HFF-Myc (cell line): ENCODE measurements at places on chromosomes 3 and 15.
A peak's percentile ranks its signal among the peaks of the same experiment; 100 is the strongest.

GRCh38 chr3:71194785-71195184 lies 388.7 kb downstream of the FOXP1 start:
- no peak for DNase-seq

DNA sequence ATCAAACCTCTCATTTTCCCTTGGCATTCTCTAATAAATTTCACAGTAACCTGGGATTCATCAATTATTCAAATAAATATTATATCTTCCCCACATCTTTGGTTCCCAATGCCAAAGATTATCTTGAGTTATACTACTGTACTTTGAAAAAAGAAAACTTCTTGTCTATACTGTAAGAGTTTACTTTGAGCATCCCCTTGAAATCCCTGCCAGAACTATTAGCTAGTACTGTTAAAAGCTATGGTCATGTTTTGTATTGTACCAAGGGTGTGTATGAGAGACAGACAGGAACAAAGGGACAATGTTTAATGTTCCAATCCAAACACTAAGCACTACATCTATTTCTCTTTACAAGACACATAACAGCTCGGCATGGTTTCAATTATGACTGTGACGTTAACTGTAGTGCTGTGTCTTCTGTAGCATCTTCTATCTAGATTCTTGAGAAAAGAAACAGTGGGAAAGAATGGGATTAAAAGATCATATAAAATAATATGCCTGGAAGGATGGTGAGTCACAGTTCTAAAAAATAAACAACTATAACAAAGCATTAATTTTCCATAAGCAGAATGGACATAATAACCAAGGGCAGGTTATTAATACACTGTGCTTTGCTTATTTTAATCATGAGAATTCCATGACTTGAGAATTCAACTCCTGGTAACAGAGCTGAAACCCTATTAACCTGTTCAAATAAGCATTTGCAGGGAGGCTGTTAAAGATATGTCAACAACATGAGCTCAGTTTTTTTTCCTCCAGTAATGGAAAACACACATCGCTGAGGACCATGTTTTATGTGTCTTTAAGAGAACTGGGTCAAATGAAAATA lies 71.1 kb downstream of the ALDH1A2 start:
- DNase-seq, result peak; percentile 66

DNA sequence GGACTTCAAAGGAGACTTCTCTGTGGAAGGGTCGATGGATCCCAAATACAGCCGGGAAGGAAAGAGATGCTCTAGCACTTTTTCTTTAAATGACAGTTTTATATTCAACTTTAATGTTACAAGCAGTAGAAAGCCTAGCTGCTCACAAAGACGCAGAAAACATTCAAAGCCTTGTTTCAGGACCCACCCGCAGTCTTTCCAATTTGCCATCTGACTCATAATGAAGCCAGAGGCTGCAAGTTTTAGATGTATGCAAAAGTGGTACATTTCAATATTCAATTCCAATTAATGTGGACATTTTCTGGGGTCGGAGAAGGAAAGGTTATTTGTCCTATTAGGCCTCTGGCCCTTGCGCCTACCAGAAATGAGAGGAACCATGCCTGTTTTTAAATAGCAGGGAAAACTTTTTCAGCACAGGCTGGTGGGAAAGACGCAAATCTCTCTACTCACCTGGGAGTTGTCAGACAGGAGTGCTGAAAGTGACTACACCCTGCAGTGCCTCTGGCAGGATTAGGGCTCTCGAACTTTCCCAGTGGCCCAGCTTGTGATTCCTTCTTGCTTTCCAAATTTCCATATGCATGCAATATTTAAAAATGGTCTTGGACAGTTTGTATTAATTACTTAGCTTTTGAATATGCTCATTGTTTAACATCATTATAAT lies 117.4 kb upstream of the MBNL1 start:
- DNase-seq, result no peak

DNA sequence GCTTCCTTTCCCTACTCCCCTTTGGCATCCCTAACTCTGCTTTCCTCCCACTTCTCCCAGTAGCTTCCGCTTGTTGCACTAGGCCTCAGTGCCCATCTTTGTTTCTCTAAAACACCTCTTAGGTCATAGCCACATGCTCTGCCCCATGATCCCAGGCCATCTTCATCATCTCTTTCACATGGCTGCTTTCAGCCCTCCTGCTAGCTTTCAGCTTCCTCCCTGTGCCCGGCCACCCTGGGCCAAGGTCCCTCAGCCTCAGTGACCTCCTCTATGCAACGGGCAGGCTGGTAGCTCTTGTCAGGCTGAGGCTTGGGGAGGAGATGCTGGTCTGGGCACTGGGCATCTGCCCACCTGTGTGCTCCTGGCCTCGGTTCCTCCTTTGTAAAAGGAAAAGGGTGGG lies 2.3 kb downstream of the PLEKHO2 start:
- DNase-seq, result no peak

DNA sequence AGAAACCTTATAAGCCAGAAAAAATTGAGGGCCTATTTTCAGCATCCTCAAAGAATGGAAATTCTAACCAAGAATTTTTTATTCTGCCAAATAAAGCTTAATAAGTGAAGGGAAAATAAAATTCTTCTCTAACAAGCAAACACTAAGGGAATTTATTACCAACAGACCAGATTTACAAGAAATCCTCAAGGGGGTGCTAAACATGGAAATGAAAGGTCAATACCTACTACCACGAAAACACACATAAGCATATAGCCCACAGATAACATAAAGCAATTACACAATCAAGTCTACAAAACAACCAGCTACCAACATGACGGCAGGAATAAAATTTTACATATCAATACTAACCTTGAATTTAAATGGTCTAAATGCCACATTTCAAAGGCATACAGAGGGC lies 883.5 kb downstream of the SI start:
- DNase-seq, result no peak

- no peak for DNase-seq
These were observed 31.5 kb downstream of the FEM1B start for GRCh38 chr15:68309024-68309423.

- no peak for DNase-seq
These were observed 35.4 kb downstream of the SLC28A2 start for GRCh38 chr15:45287390-45287956.

DNA sequence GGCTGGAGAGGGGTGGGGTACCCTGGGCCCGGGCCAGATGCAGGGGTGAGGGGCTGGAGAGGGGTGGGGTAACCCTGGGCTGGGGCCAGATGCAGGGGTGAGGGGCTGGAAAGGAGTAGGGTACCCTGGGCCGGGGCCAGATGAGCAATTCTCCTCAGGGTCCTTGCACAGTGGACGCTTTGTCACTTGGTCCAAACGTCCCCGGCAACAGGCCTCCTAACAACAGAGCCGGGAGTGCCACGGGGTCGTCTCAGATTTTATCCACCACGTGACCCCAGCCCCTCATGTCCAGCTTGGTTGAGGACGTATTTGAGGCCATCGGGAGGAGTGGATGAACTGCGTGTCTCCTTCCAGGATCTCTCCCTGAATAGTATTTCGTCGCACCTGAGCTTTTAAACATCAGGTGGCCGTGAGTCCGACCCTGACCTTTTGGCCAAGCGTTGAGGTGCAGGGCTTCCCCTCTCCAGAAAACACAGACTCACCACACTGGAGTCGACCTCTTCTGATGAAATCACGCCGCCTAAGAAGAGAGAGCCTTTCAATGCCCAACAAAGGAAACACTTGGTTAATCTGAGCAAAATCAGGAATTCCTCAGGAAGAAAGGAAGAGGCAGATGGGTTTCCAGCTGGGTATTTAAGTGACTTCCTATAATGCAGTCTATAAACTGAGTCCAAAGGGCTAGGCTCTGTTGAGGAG lies 12.8 kb upstream of the LRRC15 start:
- no peak for DNase-seq

DNA sequence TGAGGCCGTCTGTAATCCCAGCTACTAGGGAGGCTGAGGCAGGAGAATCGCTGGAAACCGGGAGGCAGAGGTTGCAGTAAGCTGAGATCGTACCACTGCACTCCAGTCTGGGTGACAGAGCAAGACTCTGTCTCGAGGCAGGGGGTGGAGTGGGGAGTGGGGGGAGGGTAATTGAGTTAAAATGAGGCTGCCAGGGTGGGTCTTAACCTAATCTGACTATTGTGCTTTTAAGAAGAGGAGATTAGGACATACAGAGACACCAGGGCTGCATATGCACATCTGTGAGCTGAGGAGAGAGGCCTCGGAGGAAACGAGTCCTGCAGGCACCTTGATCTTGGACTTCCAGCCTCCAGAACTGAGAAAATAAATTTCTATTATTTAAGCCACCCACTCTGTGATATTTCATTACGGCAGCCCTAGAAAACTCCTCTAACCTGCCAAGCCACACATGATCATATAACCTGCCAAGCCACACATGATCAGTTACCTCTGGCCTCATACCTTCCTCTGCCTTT lies 197.0 kb downstream of the THSD4 start:
- no peak for DNase-seq
